Mucosa of gallbladder (tissue), 1 donor: ENCODE measurements at places on chromosomes 1 and 21. TPM values are rescaled to one million over a fixed set of nuclear protein-coding genes. Genes with fewer than 3 reads are reported as not detected.

- no peak for DNase-seq
Measured at GRCh38 chr1:40507973-40508372, 594 bp upstream of the EXO5 start.

FCRL4 gene
- total RNA-seq: not detected

UQCRH gene
- 240 TPM for total RNA-seq

DNA sequence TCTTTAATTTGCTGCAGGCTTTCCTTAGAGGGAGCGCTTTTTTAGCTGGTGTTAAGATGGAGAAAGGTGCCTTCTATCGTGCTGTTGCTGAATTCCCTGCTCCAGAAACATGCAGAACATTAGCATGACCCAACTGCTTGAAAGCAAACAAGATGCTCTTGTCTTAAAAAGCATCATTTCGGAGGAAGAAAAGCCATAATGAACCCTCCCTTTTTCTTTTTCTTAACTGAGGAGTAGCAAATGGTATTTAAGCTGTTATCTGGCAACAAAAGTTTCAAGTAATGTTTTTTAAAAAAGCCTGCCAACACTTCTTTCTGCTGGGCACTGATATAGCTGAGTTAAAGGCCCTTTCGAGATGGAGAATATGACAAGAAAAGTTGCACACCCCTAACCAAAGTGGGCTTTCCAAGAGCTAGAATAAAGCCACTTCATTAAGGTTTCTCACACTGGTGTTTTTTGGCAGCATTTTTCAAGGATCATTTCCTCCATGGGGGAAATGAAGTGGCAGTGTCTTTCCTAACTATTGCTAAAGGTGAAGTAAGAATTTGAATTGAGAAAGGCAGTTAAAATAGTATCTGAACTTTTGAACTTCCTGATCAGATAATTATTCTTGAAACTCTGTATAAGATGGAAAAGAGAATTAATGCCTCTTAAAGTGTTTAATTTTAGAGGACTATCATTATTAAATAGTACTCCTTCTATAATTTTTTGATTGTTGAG lies 38.8 kb downstream of the ST6GALNAC5 start:
- no peak for DNase-seq

DNA sequence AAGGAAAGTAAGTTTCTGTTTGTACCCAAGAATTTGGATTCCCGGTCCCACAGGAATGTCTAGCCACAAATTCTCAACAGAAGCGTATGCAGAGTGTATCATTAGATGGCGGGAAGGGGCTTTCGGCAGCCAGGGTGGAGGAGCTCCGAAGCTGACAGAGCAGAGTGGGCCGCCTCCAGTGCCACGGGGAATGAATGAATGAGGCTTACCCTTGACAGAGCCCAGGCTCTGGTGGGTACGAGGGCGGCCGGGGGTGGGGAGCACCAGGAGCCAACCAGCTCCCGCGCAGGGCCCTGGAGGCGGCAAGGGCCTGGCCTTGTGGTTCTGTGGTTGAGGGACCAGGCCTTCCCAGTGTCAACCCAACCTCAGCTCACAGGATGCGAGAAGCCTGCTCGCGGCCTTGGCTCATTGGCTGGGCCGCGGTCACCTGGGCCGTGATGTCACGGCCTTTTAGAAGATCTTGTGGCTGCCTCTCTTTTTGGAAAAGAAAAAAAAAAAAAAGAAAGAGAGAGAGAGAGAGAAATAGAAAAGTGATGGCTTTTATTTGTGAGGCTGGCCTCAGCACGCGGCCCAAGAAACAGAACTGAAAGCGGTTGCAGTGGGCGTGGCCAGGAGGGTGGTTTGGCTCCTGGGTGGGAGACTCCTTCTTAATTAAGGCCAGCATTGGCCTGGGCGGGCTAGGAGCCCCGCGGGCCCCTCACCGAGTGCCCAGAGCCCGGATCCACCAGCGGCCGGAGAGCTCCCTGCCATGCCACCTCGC lies 34.9 kb upstream of the RUNX3 start:
- peak; percentile 75 for DNase-seq

DNA sequence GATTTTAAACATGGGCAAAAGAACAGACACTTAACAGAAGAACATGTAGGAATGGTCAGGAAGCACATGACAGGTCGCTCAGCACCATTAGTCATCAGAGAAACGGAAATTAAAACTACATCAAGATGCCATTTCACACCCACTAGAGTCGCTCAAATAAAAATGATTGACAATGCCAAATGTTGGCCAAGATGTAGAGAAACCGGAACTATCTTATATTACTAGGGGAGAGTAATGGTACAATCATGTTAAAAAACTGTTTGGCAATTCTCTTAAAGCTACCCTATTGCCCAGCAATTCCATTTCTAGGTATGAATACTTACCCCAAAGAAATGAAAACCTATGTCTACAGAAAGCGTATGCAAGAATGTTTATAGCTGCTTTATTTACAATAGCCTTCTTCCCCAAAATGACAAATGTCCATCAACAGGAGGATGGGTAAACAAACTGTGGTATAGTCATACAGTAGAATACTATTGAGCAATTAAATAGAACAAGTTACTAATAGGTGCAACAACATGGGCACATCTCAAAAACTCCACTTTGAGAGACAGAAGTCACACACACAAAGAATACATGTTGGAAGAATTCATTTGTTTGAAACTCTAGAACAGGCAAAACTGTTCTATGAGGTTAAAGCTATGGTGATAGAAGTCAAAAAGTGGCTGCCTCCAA lies 92.8 kb downstream of the ETS2 start:
- DNase-seq: no peak

DNA sequence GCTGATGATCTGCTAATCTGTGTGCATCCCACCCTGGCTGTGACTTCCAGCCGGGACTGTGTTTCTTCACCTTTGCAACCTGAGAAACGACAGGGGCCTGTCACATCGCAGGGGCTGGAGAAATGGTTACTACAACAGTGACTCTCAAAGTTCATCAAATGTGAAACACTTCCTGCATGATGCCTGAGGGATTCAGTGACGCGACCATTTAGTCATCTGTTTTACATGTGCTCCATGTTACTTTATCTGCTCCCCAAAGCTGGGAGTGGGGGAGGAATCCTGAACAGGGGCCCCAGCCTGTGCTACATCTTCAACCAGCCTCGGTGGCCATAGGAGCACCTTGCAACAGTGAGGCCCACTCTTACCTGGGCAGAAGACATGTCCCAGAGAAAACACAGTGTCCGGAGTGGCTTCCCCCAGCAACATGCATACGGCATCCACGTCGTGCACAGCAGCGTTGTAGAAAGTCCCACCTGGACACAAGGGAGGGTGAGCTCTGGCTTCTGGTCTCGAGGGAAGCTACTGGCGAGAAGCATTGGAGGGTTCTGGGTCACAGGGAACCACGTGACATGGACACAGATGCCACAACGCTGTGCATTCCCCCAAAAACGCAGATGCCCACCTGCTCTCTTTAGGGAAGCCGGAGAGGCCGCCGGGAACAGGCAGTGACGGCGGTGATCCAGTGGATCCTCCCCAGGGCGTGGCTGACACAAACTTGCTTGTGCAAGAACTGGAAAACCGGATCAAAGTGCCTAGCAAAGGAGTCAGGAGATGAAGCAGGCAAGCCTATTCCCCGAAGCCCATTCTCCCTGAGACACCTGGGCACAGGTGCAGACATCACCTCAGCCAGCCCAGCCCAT lies 9.6 kb upstream of the CCDC27 start:
- no peak for DNase-seq

DNA sequence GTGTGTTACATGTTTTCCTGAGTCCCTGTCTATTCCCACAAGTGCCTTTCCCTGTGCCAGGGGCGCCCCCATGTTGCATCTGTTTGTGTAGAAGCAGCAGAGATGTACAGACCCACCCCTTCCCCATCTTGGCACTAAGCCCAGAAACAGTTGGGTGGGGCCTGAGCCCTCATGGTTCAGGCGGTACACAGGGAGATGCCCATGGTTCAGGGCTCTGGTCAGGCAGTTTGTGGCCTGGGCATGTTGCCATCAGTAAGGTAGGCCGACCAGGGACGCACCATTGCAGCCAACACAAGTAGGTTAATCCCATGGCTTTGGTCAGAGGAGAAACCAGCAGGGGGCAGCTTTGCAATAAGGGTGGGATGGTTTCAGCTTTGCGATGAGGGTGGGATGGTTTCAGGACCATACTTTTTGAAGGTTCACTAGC lies 914 bp upstream of the ADGRB2 start:
- DNase-seq: no peak

DNA sequence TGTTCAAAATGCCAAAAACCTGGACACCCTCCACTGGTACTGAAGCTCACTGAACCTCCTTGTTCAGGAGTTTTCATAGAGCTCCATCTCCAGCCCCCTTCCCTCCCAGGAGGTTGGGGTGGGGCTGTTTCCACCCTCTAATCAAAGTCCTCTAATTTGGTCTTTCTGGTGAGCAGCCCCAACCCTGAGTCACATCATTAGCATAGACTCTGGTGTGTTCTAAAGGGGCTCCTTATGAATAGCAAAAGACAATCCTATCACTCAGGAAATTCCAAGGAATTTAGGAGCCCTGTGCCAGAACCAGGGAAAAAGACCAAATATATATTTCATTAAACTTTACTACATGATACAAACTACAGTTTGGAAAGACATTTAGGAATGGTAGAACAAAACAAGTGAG lies 13.2 kb upstream of the UBE4B start:
- DNase-seq: no peak

NEK7 gene
- total RNA-seq: 73.8 TPM

- no peak for DNase-seq
Measured at GRCh38 chr1:12722626-12723025, 6.7 kb downstream of the AADACL3 start.

- no peak for DNase-seq
Measured at GRCh38 chr1:108695535-108695934, 3.4 kb downstream of the PRPF38B start.

- no peak for DNase-seq
Measured at GRCh38 chr1:104190821-104191220, 441.1 kb downstream of the AMY1C start.

KCNJ9 gene
- total RNA-seq: not detected

METTL18 gene
- total RNA-seq: 4.9 TPM

GRCh38 chr1:231334079-231334666 lies 3.5 kb downstream of the EXOC8 start:
- no peak for DNase-seq

GRCh38 chr1:230827081-230827681 lies 41.1 kb downstream of the C1orf198 start:
- DNase-seq: peak; percentile 12

- DNase-seq: no peak
Measured at GRCh38 chr1:202848191-202848542, 37.4 kb downstream of the PCAT6 start.

- DNase-seq: no peak
Measured at GRCh38 chr1:180616439-180616838, 15.4 kb upstream of the XPR1 start.

DNA sequence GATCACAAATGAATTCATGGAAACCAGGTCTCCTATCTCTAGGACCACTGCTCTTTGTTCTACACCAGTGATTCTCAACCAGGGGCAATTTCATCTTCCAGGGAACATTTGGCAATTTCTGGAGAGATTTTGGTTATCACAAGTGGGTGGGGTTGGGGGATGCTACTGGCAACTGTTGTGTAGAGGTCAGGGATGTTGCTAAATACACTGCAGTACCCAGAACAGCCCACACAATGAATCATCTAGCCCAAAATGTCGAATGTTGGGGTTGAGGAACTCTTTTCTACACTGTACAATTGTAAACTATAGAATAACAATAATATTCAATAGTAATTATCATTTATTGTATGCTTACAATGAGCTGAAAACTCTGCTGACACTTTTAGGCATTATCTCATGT lies 55.7 kb upstream of the UBE2U start:
- DNase-seq: no peak

- no peak for DNase-seq
Measured at GRCh38 chr1:40232444-40232843, 15.3 kb upstream of the TMCO2 start.

GRCh38 chr1:43530483-43531106 lies at the start of gene PTPRF:
TSS of gene PTPRF (plus strand) at chr1:43530883. CDS start at chr1:43545076, 14,193 bp downstream.
- DNase-seq: peak; percentile 55

MIXL1 gene
- total RNA-seq: not detected

DNA sequence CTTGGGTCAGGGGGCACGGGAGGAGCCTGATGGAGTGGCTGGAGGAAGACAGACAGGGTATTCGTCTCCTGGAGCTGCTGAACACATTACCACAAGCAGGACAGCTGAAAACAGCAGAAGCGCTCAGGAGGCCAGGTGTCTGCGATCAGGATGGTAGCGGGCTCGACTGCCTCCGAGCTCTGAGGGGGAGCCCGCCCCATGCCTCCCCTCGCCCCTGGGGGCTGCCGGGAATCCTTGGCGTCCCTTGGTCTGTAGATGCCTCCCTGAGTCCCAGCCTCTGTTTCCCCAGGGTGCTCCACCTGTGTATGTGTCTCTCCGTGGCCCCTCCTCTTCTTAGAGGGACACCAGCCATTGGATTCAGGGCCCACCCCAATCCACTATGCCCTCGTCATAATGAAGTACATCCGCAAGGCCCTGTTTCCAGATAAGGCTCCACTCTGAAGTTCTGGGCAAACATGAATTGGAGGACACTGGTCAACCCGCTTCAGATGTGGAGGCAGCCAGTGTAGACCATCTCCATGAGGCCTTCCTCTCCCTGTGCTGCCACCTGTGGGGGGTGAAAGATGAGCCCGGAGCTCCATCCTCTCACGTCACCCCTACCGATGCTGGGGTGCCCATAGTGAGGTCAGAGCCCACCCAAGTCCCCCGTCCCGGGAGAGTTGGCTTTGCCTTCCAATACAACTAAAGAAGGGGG lies 67.8 kb downstream of the SPSB1 start:
- no peak for DNase-seq

DNA sequence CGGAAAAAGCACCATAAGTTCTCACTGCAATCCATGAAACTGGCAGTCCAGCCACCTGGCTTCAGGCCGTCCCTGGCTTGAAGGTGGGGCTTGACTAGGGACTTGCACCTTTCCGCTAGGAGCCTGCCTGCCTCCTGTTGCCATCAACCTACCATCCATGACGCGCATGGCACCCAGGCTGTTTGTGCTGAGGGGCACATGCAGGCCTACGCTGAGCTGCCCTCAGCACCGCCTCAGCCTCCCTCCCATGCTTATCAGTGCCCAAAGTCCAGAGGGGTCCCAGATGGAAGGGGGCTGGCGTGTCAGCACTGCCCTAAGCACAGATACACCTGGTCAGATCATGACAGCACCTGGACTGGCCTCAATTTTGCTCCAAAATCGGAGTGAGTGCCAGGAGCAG lies 190.2 kb upstream of the LYPLAL1 start:
- DNase-seq: no peak

GRCh38 chr1:235019961-235020360 lies 108.7 kb downstream of the TOMM20 start:
- no peak for DNase-seq

PIGM gene
- total RNA-seq: 7.9 TPM

DNA sequence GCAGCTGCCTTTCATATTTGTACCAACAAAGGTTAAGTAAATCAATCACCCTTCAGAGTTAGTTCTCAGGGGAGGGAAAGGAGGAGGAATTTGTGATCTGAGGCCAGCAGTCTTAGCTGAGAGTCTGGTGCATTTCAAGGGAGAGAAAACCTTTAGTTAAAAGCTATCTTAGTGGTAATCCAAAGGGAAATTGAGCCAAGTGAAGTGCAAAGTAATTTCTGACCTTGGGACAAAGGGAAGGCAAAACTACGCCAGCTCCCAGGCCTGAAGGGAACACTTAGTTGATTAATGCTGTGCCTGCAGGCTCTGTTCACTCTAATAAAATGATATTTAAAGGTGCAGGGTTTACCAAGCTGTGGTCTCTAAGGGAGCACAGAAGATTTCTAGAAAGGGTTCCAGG lies 23.1 kb upstream of the FMOD start:
- DNase-seq: no peak
